ENCODE measurements at places on chromosomes 5 and 9.

GRCh38 chr9:104092875-104093600 lies 1.1 kb upstream of the SMC2 start:
- no peak for DNase-seq

DNA sequence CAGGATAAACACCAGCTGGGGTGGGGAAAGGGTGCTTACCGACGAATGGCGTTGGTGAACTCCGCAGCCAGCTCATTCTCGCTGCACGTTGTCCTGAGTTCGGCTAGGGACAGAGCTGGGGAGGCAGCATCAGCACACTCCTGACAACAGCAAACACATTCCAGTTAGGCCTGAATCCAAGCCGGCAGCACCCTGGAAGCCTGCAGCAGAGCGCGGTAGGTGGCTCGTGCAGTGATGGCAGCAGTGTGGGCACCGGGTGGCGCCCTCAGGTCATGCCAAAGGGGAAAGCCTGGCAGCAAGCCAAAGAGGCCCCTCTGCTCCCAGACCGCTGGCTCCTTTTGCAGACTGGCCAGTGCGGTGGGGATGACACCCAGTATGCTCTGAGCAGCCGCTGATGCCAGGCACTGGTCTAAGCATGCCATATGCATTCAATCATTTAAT lies 66.9 kb downstream of the DCP2 start:
- peak; percentile 79 for DNase-seq

DNA sequence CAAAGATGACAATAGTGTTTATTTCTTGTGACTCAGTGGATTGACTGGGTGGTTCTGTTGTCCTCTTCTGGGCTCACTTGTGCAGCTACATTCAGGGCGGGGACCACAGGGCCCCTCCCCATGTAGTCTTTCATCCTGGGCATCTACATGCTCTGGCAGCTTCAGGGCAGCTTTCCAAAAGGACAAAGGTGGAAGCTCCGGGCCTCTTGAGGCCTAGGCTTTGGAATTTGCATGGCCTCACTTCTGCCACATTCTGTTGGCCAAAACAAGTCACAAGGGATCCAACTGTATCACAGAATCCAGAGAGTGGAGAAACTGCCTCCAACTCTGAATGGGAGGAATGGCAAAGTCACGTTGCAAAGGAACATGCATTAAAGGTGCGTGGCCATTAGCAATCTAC lies 64.3 kb downstream of the ARHGAP26 start:
- no peak for DNase-seq

DNA sequence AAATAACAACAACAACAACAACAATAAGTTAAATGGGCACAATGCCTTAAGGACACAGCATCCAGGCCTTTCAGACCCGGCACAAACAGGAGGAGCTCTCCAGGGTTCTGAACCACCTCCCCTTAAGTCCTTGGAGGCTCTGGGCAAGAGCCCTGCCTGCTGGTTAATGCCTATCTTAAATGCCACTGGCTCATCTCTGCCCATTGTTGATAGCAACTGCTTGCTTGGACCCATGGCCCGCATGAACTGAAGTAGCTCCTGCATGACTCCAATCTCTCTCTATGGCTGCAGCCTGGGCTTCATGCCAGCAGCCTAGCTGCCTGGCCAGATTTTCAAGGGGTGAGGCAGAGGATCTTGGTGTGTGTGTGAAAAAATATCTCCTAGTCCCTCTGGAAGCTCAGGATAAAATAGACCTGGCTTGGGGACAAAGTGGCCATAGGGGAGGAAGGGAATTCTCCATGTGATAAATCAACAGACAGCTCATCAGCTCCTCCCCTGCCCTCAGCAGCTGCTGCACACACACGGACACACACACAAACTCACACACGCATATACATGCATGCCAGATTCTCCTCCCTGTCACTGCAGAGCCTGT lies 27.4 kb downstream of the FAM219A start:
- DNase-seq, result peak; percentile 88

DNA sequence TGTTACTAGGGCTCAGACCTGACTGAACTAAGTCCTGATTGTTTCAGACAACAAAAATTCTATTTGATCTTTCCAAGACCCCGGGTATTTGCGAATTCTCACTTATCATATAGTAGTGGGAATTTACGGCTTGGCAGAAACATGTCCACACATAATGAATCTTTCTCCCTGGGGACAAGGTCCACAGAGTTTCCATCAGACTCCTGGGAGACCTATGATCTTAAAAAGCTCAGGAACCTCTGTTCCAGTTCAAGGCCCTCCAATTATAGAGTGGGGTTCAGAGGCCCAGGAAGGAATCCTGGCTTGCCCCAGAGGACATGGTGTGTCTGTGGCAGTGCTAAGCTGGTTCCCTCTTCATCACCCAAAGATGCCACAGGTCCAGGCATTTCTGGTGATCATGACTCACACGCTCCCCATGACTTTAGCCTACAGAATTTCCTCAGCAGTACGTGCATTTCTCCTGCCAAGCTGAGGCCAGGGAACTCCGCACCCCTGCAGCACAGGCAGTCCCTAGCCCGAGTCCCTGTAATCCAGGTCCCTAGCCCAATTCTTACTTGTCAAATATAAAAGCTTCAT lies 12.6 kb downstream of the RAPGEF1 start:
- no peak for DNase-seq

DNA sequence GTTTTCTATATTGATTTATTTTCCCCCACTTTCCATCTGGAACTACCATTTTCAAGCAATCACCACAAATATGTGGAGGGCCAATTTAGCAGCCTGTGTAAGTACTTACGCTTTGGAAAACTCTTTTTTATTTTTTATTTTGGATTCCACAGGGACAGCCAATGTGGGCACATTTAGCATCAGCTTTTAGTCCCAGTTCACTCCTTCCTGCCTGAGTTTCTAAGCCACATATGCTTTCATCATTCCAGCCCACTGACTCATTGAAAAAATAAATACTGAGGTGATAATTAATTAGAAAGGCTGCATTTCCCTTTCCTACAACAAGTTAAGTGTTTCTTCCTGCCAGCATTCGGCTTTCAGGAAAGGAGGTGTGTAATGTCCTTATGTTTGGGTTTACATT lies 76.8 kb downstream of the TMEM167A start:
- DNase-seq, result no peak

- DNase-seq, result no peak
Measured at GRCh38 chr9:97763874-97764273, 66.7 kb upstream of the XPA start.

GRCh38 chr5:53469946-53470687 lies 10.3 kb upstream of the FST start:
- DNase-seq, result no peak

DNA sequence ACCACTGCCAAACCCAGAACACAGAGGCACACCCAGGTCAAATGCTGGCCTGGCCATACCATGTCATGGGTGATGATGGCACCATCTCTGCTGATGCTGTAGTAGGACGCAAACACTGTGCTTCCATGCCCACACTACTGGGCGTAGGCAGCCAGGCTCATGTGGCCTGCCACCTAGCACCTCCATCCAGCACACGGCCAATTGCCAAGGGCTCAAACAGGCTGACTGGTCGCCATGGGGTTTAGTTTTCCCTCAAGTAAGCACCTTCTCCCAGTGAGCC lies 39.4 kb downstream of the BICD2 start:
- DNase-seq, result no peak

- DNase-seq, result no peak
Measured at GRCh38 chr9:116116393-116116792, 37.2 kb upstream of the PAPPA start.

DNA sequence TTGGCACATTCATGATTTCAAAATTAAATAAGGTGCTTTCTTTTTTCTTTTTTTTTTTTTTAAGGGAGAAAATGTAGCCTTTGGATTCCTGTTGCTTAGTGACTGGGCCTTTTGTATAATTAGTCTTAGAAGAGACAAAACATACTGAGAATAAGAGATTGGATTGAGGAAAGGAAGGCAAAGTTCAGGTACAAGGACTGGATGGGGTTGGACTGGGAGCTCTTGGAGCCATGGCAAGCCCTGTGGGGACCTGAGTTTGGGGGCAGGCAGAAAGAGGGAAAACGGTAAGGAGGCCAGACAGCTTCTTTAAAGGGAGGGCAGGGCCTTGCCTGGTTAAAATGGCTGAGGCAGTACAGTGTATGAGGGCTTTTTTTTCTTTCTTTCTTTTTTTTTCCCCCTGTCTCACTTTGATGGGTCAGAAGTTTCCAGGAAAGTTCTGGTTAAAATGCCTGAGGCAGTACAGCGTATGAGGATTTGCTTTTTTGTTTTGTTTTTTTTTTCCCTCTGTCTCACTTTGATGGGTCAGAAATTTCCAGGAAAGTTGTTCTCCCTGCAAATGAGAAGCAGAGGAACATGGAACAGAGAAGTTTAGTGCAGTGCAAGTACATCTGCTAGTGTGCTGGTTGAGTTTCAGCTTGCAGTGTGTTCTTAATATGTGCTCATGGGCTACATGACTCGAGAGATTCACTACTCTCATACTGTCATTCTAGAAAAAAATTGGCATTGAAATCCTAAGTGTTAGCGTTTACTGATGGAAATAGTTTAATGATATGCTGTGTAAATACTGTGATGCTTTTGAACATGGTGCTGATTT lies 16.8 kb downstream of the SNX18 start:
- no peak for DNase-seq

- DNase-seq, result no peak
Measured at GRCh38 chr9:37410354-37410861, 12.1 kb upstream of the GRHPR start.

GRCh38 chr5:97968346-97968745 lies 785.3 kb upstream of the RIOK2 start:
- no peak for DNase-seq

All from Right ventricle myocardium superior (tissue), 1 donor.